Stimulated activated CD8-positive, alpha-beta memory T cell treated with anti-CD3 and anti-CD28 coated beads, Interleukin-2, amount 100 ng/mL, for 1 hour (primary cell): ENCODE measurements at places on chromosomes 1 and 21.

GRCh38 chr1:101257500-101258325 is 20.9 kb downstream of the S1PR1 start:
- DNase-seq: no peak

DNA sequence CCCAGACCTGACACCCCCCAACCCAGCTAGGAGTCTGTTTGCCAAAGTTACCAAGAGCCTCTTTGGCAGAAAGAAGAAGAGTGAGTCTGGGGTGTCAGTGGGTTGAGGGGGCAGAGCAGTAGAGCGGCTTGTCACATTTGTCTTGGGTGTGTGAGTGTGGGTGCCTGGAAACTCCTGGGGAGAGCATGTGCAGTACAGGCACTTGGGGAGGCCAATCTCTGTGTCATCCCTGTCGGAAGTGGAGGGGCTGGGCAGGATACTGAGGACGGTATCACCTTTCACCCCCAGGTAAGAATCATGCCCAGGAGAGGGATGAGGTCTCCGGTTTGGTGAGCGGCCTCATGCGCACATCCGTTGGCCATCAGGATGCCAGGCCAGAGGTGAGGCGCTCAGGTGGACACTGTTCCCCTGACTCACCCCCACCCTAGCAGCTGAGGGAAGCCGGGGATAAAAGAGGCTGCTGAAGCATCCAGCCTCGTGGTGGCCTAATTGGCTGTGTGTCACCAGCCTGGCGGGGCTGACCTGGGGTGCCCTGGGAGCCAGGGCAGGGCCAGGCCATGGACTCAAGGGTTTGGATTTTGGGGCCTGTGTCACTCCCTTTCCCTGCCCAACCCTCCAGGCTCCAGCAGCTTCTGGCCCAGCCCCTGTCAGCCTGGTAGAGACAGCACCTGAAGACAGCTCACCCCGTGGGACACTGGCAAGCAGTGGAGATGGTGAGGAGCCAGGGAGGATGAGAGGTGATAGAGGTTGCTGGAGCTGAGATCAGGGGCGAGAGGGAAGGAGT is 3.3 kb downstream of the PLK3 start:
- no peak for DNase-seq

- DNase-seq: no peak
These were observed 417.7 kb upstream of the KAZN start for GRCh38 chr1:14180738-14181137.

DNA sequence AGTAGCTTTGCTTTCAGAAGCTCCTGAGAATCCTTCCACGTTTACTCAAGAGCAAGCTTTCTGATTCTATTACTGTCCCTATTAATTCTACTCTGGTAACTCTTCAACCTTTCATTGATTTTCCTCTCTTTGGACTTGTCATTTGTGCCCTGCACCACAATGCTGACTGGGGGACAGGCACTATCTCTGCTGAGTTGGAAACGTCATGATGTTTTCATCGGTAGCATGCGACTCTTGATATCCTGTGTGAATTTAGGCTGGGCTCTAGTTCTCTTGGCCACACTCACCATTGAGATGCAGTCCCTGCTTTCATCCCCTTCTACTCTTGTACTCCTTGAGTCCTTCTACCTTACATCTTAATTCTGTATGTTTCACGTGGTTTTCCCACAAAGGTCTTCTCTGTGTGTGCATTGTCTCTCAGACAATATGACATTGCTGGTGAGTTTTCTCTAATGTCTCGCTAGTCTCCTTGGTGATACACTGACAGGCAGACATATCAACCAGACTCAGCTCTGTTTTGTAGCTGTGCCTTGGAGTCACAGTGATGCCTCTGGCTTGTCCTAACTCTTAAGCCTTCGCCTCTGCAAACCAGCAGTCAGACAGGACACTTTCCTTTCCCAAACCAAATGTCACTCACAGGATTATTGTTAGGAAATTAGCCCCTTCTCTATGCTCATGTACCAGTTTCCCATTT is 223.6 kb upstream of the ADGRL2 start:
- no peak for DNase-seq

- peak; percentile 14 for DNase-seq
These were observed 27.5 kb upstream of the TCEA3 start for GRCh38 chr1:23452011-23452411.

GRCh38 chr1:234776876-234777855 is 167.2 kb upstream of the IRF2BP2 start:
- no peak for DNase-seq

GRCh38 chr1:6795203-6795602 is 9.9 kb downstream of the CAMTA1 start:
- no peak for DNase-seq

- no peak for DNase-seq
These were observed 6.1 kb downstream of the IER5 start for GRCh38 chr1:181094416-181095212.

DNA sequence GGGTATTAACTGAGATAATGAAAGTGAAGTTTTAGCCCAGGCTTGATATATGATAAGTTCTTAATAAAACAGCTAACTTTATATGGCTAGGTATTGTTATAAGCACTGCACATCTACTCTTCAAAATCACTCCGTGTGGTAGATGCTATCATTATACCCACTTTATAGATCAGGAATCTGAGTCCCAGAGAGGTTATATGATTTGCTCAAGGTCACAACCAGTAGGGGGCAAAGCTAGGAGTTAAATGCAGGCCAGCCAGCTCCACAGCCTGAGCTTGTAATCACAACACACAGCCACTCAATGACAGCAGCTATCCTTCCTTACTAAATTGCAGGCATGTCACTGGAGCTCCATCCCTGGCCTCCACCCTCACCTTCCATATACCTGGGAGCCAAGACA is 115.8 kb downstream of the CAPN8 start:
- DNase-seq: no peak

GRCh38 chr1:245045087-245045881 is 109.5 kb upstream of the KIF26B start:
- DNase-seq: no peak

- peak; percentile 11 for DNase-seq
These were observed 1.6 kb downstream of the TTC13 start for GRCh38 chr1:230976825-230977747.

GRCh38 chr1:3852711-3853485 is 4.1 kb downstream of the CEP104 start:
- DNase-seq: no peak

- no peak for DNase-seq
These were observed 70.1 kb downstream of the INTS7 start for GRCh38 chr1:211965108-211965805.

- no peak for DNase-seq
These were observed 203.0 kb downstream of the SLC35F3 start for GRCh38 chr1:234107416-234108021.

DNA sequence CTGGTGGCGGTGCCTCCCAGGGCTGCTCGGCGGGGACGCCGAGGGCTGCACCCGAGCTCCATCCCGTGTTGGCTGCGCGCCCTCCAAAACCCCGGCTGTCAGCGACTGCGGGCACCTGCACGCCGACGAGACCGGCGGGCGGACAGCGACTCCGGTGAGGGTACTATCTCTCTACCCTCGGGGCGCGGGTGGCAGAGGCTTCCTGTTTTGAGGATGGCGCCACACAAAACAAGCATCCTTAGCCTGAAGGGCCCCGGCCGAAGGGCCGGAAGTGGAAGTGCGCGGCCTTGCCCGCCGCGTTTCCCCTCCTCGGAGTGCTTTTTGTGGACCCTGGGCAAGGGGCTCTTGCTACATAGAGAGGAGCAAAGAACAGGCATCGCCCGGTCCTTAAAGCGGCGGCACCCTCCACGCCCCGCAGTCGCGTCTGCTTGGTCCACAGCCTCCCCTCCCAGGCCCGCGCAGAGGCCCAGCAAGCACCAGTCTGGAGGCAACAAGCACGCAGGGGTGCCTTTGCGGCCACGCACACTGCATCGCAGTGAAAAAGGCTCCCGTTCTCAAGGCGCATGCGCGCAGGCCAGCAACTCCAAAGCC is 561 bp upstream of the COQ8A start:
- peak; percentile 46 for DNase-seq

- DNase-seq: no peak
These were observed 339.2 kb upstream of the KAZN start for GRCh38 chr1:14259191-14259757.

- no peak for DNase-seq
These were observed 52.6 kb downstream of the LAMC1 start for GRCh38 chr1:183075861-183076260.

GRCh38 chr21:44320847-44321246 is 18.3 kb downstream of the CFAP410 start:
- DNase-seq: no peak

DNA sequence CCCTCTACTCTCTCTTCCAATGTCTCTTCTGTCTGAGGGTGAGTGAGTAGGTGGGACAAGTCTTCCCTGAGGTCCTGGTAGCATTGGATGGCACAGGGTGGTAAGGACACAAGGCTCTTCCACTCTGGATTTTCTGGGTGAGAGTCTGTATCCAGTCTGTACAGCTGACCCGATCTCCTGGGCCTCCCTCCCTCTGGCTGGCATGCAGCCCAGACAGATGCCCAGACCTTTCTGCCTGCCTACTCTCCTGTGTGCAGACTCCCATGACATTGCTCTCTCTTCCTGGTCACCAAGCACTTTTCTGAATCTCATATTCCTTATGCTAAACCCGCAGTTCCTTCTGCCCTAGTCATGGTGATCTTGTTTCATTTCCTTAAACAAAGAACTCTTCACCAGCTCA is 100.3 kb downstream of the GRIK3 start:
- no peak for DNase-seq
